ENCODE measurements at places on chromosomes 7 and 10.
A peak's percentile ranks its signal among the peaks of the same experiment; 100 is the strongest.

GRCh38 chr10:131777162-131777561 lies 123.6 kb upstream of the PPP2R2D start:
- no peak for DNase-seq

GRCh38 chr7:33714208-33714607 lies 191.1 kb upstream of the BMPER start:
- no peak for DNase-seq

DNA sequence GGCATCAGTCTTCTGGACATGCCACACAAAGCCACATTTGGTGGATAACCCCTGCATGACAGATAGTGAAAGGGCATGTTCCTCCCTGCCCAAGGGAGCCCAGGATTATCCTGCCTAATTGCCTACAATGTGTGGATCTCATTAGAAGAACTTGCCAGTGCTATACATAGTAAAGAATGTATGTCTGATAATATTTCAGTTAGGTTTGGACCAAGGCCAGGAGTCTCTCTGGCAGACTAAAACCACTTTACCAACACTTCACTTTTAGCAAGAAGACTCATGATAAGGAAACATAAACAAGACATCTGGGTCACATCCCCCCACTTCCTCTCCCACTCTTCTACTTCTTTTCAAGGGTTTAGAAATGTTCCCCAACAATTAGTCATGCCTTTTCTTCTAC lies 196.7 kb downstream of the MTERF1 start:
- DNase-seq = peak; percentile 92

DNA sequence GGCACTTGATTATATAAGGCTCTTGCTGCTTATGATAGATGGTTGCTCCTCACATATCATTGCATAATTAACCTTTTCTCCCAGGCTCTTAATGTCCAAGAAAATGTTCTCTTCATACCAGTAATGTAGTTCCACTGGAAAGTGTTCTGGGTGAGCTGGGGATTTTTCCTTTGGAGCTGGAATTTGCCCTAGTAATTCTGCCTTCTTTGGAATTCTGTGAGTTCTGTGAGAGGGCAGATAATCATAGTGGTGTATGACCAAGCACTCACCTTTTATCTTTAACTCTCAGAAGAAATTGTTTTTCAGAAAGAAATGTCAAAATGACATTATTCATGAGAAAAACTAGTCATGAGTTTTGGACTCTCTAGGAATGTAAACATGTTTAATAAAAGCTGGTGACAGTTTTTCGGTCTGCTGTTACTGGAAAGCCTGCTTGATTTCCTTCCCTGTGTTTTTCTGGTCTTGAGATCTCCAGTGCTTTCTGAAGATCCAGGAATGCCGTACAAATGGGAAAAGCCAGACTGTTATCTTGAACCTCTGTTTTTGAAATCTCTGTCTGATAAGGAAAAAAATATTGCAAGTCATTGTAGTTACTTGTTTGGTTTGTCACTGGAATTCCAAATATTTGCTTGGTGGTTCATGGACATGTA lies 148.3 kb upstream of the PRPS1L1 start:
- DNase-seq = no peak

GRCh38 chr10:51488766-51489408 lies 210.5 kb downstream of the CSTF2T start:
- DNase-seq = no peak

DNA sequence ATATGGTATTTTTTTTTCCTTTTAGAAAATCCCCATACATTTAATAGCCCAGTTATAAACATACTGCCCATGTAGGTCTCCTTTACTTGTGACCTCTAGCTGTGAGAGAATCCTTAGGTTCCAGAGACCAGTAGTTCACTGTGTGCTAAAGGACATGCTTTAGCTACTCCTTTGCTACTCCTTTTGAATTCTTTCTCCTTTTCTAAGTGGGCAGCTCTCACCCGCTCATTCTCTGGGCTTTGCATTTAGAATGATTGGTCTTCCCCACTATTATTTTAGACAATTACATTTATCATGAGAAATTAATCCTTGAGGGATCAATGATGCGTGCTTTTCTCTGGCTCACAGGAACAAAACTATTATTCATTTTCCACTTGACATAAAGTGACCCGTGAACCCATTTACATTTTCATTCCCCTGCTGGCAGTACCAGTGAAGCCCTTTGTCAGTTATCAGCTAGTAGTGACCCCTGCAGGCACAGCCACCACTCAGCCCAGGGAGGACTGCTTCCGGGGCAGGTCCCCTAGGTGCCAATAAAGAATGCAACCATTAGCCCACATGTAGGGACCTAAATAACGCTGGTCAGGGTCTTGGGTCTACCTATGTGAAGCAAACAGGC lies 844.3 kb downstream of the CNTNAP2 start:
- DNase-seq = no peak

DNA sequence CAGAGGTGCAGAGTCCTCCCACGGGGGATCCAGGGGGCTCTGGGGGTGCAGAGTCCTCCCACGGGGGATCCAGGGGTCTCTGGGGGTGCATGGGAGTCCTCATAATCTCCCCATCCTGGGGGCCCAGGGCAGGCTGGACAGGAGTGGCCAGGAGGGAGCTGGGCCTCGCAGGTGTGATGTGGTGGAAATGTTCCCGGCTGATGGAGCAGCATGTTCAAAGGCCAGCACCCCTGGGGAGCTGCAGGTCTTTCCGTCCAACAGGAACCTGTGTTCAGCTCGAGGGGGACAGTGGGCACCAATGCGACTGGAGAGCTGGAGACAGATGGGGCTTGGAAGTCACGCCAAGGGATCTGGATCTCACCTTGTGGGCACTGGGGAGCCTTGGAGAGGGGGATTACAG lies 38.5 kb upstream of the PSMG3 start:
- no peak for DNase-seq

DNA sequence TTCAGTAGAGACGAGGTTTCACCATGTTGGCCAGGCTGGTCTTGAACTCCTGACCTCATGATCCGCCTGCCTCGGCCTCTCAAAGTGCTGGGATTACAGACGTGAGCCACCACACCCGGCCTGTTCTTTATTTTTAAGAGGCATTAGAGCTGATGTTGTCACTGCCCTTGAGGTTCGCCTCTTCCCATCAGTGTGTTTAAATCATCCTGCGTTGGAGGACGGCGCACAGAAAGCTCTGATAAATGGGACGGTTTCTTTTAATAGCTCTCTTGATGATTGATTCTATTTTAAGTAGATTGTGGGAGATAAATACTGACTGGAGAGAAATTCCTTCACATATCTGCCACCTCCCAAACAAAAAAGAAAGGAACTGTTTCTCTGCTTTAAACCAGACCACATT lies 29.0 kb downstream of the UPP1 start:
- DNase-seq = peak; percentile 69

GRCh38 chr7:92723943-92724342 lies 112.4 kb downstream of the CDK6 start:
- no peak for DNase-seq

DNA sequence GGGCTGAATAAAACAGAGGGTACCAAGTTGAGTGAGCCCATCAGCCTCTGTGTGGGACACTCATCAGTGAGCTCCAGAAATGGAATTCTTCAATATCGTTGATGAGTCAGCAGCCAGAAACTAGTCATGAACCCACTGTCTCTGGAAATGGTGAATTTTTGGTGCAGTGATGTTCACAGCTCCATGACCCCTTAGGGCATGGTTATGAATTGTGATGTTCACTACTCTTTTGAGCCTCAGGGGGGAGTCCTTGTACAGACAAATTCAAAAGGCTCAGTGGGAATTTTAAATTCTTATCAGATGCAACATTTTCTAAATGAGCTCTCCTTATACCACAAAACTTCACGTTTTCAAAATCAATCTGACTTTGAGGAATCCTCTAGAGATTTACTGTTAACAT lies 335.7 kb downstream of the PHTF2 start:
- peak; percentile 90 for DNase-seq

GRCh38 chr7:143314127-143314526 lies 1.8 kb upstream of the CLCN1 start:
- DNase-seq = no peak

DNA sequence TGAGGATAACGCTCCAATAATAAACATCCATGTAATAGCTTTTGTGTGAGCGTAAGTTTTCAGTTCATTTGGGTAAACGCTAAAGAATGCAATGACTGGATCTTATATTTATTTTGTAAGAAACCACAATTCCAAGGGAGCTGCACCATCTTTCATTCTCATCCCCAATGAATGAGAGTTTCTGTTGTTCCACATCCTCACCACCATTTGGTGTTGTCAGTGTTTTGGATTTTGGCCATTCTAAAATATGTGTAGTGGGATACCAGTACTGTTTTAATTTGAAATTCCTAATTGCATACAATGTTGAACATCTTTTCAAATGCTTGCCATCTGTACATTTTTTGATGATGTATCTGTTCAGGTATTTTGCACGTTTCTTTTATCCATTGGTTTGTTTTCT lies 50.9 kb upstream of the SEMA3D start:
- DNase-seq = peak; percentile 74

GRCh38 chr7:105916603-105917002 lies 40.2 kb upstream of the ATXN7L1 start:
- peak; percentile 59 for DNase-seq

DNA sequence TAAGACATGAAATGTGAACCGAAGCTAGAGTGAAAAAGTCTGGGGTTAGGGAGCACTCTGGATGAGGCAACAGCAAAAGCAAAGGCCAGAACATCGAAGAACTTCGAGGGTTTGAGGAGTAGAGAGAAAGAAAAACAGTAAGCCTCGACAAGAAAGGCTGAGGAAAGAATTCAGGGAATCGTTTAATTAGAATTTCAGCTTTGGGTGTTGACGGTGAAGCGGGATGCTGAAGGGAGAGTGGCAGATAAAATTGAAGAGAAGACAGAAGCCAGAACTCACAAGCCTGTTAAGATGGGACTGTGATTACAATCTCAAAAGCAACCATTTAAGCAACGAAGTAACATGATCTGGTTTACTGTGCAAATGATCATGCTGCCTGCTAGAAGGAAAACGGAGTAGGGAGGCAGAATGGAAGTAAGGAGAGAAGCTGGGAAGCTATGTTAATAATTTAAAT lies 2.1 kb downstream of the TRDMT1 start:
- DNase-seq = peak; percentile 70

GRCh38 chr7:158676906-158677305 lies 27.7 kb downstream of the NCAPG2 start:
- DNase-seq = peak; percentile 5

DNA sequence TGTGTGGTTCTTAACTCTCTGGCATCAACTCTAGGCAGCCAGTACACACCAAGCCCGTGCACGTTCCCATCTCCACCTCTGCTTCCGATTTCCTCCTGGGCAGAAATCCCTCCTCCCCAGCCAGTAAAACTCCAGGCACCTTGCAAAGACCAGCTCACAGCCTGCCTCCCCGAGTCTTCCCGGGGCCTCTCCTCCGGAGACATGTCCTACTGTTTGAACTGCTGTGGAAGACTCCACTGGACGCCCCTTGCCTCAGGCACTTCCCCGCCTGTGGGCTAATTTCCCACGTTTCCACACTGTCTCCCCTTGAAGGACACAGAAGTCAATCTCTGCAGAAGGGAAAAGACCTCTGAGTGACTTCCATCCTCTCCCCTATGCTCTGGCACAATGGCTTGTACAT lies 210.7 kb upstream of the FRMD4A start:
- no peak for DNase-seq

DNA sequence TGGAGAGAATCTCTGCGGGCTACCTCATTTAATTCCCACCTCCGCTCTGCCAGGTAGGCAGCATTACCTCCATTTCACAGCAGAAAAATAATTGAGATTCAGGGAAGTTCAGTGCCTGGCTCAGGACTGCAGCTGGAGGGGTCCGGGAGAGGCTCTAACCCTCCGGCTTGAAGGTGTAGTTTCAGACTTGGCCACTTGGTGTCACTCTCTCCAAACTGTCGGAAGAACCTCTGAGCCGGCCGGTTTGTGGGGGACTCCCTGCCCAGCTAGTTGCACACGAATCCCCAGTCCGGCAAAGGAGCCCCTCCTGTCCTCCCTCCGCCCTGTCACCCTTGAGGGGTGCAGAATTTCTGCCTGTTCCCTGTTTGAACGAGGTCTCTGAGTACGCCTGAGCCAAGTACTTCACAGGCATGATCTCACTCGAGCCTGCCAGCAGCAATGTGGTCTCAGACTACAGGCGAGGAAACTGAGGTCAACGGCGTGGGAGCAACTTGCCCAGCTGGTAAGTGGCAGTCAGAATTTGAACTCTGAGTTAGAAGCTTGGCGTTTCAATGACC lies 144.7 kb upstream of the ZNF716 start:
- no peak for DNase-seq

GRCh38 chr10:131144711-131145375 lies 166.7 kb downstream of the TCERG1L start:
- no peak for DNase-seq

DNA sequence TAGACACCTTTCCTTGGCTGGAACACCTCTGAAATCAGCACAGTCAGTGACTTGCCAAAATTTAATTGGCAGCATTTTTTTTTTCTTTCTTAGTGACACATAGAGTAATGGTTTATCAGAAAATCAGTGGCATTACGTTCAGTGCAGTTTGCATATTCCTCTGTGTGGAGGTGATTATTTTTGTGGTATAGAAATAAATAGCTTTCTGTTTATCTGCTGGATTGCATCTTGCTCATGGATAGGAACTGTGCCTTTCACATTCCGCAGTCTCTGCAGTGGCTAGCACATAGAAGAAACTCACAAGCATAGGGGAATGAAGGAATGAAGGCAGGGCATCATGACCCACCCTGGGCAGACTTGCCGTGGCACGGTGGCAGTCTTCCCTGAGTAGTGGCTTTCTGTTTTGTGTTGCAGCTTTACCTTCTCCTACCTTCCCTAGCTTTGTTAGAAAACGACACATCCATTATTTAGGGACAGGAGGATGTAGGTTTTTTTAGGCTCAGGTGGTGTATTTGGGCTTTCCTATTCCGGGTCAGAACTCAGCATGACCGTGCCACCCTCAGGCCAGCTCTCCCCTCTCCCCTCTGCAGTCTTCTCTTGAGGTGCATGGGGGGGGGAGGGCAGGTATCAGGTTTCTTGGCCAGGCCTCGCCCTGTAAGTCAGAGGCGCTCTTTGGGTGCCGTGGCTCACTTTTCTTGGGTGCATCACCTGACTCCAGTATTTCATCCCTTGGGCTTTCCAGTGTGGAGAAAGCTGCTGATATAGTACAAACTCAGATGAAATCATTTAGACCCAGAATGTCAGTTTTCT lies 112.5 kb upstream of the GJD4 start:
- DNase-seq = no peak

GRCh38 chr7:110994028-110994967 lies 96.6 kb upstream of the LRRN3 start:
- no peak for DNase-seq

Data from fibroblast of skin of right biceps (primary cell).